ENCODE measurements at places on chromosomes 3 and 15.

GRCh38 chr15:52076889-52077781, 35.4 kb downstream of the BCL2L10 start:
- DNase-seq: no peak

GRCh38 chr3:103082501-103082900, 647.7 kb downstream of the ZPLD1 start:
- DNase-seq: no peak

- DNase-seq: no peak
Observed at GRCh38 chr3:112741983-112742382, 101.0 kb upstream of the CCDC80 start.

DNA sequence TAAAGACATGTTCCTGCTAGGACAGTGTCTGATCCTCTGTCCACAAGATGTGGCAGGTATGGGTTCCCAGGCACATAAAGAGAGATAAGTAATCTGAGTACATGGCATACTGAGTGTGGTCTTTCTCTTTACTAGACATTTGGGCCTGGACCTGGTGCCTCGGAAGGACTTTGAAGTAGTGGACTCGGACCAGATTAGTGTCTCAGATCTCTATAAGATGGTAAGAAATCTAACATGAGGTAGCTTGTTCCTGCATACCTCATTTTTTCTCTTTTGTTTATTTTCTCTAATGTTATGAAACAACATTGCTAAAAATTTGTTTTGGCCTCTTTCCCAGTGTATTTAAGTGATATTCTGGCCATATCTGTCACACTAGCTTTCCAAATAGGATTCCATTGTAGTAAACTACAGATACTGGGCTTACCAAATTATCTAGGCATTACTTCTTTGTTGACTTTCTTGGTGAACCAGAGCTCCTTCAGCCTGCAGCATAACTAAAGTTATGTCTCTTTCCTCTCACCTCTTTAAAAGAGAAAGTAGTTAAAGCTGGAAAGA, 309.8 kb upstream of the MANF start:
- DNase-seq: no peak

GRCh38 chr15:94086341-94086740, 145.0 kb upstream of the MCTP2 start:
- no peak for DNase-seq

DNA sequence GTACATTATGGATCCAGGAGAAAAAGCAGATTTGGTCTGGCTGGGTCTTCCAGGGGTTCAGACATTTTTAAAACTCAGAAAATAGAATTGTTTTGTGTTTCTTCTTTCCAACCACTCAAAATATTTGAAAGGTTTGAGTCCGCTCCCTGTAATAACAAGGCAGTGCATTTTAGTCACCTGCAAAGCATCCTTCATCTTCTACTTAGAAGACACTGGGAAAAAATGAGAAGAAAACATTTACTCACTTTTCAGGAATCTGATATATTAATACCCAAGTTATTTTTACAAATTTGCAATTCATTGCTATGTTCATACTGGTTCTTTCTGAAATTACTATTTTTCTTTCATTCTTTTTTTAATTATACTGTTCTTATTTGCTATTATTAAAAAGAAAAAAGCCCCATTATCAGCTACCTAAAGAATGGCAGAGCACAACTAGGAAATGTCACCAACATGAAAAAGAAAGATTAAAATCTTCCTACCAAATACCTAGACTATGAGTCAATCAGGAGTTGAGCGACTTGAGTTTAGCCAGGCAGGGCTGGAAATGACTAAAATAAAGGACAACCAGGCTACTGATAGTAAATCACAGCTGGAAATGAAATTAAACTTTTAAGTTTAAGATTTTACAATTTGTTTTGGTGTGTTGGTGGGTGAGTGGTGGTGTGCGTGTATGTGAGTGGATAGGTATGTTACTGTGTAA, 280.3 kb upstream of the THBS1 start:
- no peak for DNase-seq

DNA sequence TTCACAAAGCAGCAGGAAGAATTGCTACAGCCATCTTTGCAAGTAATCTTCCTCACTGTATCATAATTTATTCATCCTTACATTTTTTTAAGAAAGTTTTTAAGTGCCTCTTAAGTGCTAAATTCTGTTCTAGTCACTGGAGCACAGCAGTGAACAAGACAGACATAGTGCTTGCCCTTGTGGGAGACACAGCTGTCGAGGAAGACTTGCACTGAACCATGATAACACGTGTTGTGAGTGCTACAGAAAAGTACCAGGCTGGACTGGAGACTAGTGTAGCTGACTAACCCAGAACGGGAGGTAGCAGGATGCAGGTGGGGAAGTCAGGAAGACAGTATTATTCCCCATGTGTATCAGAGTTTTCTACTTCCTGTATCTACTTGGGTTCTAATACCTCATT, 300.6 kb downstream of the TBL1XR1 start:
- DNase-seq: no peak

- no peak for DNase-seq
Observed at GRCh38 chr3:110184536-110184935, 847.2 kb upstream of the DPPA4 start.

GRCh38 chr15:100885116-100885515, 5.5 kb downstream of the ALDH1A3 start:
- no peak for DNase-seq

Data from activated T-helper 1 cell treated with anti-CD3 and anti-CD28 coated beads, Interleukin-2, amount 50 U/mL, for 16 hours (primary cell).